ENCODE measurements at places on chromosomes 3 and 15.

DNA sequence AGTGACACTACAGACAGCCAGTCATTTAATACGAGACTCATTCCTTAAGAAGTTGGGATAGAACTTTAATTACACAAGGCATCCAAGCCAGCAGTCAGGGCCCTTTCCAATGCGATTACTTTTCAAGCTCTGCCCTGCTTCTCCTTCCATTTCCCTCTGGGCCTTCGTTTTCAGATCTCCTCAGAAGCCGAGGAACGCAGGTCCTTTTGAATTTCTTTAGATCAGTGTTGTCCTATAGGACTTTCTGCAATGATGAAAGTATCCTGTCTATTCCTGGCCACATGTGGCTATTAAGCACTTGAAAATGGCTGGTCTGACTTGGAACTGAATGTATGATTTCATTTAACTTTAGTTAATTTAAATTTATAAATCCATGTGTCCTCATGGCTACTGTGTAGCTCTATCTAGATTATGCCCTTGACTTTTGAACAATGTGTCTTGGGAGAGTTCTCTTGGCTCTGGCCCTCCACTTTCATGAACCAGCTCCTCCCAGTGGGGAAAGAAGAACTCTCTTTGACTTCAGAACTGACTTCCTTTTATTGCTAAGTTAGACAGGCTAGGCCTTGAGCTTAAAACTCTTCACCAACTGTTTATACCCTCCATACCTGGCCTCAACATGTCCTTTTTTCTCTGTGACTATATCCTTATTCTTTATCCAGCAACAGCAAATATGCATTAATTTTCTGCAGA, 22.6 kb downstream of the TGFBR2 start:
- DNase-seq, result no peak

DNA sequence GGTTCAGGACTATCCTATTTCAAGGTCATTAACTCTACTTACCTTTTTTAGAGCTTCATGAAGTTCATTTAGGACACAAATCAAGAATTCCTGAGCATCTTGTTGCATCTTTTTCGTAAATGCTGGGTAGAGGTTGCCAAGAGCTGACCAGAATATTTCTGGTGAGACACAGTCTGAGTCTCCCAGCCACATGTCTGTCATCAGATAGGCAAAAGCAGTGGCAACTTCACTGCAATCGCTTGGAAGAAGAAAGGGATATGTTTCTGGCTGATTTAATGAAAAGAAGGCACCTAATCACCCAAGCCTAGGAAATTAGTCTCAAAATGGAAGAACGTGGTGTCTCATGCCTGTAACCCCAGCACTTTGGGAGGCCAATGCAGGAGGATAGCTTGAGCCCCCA, 2.9 kb downstream of the USP50 start:
- no peak for DNase-seq

DNA sequence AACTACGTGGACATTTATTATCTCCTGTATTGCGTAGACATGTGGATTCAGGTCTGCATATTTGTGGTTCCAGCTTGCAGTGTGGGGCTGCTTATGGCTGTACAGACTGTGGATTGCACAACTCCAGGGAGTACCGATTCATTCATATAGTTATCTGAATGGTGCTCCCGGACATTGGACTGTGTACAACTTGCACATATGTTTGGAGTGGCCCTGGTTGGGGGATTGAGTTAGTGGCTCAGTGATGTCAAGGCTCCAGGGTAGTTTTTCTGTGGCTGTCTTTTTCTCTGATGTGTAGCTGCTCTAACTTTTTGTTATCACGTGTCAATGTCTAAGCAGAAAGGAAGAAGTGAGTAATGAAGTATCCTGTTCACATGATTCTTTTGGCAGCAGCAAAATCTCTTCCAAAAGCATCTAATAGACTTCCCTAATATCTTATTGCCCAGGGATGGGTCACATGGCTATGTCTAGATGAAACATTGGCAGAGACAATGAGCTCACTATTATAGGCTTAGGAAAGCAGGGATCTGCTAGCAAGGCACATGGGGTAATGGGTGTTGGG, 15.8 kb downstream of the ST3GAL6 start:
- no peak for DNase-seq

- DNase-seq, result no peak
Observed at GRCh38 chr15:75672646-75673425, 25.1 kb downstream of the SNX33 start.

Measured in stimulated activated CD4-positive, alpha-beta T cell treated with anti-CD3 and anti-CD28 coated beads, TNF-alpha, amount 100 ng/mL, for 1 hour (primary cell).